ENCODE measurements at places on chromosomes 2 and 18.
A peak's percentile ranks its signal among the peaks of the same experiment; 100 is the strongest.

GRCh38 chr2:44722026-44722625, 219.4 kb upstream of the SIX3 start:
- no peak for DNase-seq

DNA sequence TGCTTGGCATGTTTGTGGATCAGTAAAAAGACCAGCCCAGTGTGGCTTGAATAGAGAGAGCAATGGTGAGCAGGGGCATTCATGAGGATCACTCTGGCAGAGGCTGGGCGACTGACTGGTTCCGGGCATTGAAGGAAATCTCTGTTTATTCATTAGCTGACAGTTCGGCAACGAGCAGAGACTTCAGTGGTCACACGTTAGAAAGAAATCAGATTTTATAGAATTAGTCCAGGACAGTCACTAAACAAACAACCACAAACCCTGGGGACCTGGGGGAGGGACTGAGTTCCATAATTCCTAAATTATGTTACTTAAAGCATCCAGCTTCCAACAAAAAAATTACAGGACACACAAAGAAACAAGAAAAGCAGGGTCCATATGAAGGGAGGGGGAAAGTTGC, 72.5 kb downstream of the NOL10 start:
- DNase-seq, result no peak

- no peak for DNase-seq
Measured at GRCh38 chr2:2763351-2764000, 432.4 kb upstream of the MYT1L start.

GRCh38 chr18:22456547-22456946, 38.8 kb upstream of the CTAGE1 start:
- no peak for DNase-seq

GRCh38 chr2:144836635-144837350, 316.9 kb upstream of the ZEB2 start:
- no peak for DNase-seq

- no peak for DNase-seq
Measured at GRCh38 chr2:153940511-153940910, 68.8 kb downstream of the GALNT13 start.

- no peak for DNase-seq
Measured at GRCh38 chr2:213227458-213227857, 56.8 kb upstream of the SPAG16 start.

- DNase-seq, result no peak
Measured at GRCh38 chr2:237490009-237490711, 3.1 kb downstream of the MLPH start.

- DNase-seq, result no peak
Measured at GRCh38 chr18:41266616-41267015, 688.4 kb upstream of the PIK3C3 start.

DNA sequence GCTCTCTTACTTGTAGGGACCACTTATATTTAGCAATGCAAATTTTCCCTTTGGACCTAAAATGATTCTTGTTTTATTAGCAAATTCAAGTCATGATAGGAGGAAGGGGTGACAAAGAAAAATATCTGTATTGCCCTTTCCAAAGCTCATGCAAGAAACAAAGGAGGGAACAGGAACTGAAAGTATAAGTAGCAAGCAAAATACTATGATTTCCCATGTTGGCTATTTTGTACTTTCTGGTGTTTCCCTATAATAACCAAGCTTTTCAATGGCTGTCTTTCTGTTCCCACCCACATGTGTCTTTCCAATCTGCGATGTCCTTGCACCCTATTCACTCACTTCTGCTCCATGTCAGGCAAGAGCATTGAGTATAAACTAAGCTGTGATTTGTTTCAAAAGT, 279.7 kb downstream of the RNF144A start:
- DNase-seq, result no peak

DNA sequence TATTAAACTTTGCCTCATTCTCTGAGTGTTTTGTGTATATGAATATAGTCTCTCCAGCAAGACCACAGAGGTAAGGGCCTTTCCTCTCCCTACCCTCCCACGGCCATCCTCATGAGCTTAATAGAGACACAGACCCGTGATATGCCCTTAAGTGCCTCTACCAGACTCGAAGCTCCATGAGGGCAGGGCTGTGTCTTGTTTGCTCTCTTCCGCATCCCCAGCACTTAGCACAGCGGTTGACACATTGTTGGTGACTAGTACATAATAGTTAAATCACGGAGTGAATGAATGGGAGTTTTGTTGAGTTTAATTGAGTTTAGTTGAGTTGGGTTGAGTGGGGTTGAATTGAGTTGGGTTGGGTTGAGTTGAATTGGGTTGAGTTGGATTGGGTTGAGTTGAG, 122.3 kb downstream of the ZFP36L2 start:
- DNase-seq, result no peak

DNA sequence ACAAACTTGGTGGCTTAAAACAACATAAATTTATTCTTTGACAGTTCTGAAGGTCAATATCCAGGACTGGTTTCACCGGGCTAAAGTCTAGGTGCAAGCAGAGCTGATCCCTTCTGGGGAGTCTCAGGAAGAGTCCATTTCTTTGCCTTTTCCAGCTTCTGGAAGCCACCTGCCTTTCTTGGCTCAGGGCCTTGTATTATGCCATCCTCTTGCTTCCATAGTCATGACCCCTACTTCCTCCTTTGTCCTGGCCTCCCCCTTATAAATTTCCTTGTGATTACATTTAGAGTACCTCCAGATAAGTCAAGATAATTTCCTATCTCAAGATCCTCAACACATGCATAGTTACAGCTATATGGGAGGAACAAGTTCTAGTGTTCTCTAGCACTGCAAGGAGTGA, 1089.5 kb downstream of the LRP1B start:
- no peak for DNase-seq

- DNase-seq, result no peak
Measured at GRCh38 chr18:35646449-35646848, 64.9 kb downstream of the GALNT1 start.

DNA sequence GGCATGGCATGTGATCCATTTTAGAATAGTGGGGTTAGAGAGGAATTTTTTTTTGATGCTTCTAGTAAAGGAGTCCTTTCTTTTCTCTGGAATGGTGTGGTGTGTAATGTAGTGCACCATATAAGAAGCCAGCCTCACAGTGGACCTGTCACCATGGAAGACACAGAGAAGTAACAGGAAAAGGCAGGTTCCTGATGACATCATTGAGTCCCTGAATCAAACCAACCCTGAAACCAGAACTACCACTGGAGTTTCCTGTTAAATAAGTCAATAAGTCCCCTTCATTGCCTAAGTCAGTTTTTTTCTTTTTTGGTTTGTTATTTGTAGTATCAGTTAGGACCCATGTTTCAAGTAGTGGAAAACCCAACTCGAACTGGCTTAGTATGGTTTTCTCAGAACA, 11.9 kb downstream of the ADCYAP1 start:
- DNase-seq, result no peak

DNA sequence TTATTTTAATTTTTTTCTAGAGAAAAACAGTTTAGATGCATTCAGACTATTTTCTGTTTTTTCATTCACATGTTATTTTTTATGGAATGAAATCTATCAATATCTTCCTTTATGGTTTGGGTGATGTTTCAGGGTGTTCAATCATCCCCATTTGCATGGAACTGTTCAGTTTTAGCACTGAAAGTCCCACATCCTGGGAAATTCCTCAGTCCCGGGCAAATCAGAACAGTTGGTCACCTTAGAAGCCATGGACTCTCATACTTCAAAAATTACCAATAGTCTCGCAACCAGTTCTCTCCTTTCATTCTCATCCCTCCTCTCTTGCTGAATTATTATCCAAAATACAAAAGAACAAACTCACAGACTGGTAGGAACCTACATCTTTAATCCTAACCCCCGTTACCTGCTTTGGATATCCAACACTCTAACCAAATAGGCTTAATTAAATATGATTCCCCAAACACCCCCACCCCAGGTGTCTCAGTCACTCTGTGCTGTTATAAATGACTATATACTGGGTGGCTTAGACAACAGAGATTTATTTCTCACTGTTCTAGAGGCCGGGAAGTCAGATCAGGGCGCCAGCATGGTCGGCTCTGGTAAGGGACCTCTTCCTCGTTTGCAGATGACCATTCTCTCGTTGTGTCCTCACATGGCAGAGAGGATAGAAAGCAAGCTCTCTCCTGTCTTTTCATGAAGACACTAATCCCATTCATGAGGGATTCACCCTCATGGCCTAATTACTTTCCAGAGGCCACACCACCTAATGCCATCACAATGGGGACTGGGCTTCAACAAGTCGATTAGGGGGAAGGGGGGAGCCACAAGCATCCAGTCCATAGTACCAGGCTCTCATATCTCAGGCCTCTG, 57.7 kb upstream of the SLC1A4 start:
- DNase-seq, result no peak

- peak; percentile 44 for DNase-seq
Measured at GRCh38 chr2:17148407-17149145, 369.7 kb downstream of the RAD51AP2 start.

GRCh38 chr2:103464831-103465230, 703.0 kb downstream of the TMEM182 start:
- DNase-seq, result no peak

- DNase-seq, result no peak
Measured at GRCh38 chr2:195395362-195395761, 261.7 kb upstream of the SLC39A10 start.

DNA sequence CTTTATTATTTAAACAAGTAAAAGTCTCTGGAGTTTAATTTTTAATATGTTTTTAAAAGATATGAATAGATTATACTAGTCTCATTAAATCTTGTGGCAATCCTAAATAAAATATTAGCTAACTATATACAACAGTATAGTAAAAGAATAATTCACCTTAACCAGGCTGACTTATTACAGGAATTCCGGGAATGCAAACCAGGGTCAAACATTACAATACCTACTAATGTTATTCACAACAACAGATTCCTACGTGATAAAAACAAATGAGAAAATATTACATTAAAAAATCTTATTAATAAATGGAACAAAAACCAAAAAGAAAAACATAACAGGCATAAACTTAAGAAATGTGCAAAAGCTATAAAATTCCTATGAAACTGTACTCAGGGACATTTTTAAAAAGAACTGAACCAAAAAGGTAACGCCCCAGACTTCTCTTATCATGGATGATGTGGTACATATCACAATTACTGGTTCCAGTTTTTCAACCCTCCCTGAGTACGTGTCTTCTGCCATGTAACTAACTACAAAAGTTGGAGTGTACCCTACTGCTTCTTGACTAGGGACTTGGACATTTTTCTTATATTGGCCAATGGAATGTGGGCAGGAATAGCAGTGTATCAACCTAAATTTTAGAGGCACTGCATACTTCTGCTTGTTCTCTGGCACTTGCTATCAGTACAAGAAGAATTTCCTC, 20.2 kb downstream of the TTC21B start:
- no peak for DNase-seq
